ENCODE measurements at places on chromosomes 4 and X.

DNA sequence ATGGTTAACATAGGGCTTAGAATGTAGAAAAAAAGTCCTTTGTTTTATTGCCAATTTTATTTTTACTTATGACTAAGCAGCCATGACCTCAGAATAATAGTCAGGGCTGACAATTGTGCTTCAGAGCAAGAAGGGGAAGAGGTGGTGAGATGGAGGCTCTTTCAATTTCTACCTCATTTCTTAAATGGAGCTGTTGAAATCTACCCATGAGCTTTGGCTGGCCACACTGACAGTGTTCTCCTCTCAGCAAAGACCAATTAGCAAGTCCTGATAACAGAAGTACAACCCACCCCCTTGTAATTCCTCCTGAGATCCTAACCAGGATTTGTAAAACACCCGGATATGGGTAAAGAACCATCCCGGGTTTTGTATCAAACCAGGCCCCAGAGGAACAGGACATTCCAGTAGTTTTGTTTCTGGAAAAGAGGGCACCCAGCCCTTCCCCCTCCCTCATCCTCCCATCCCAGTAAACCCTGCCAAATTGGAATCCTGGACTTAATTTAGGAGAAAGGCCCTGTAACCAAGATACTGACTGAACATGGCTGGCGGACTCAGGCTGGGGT, at the start of gene HEPH:
TSS of gene HEPH (plus strand) at position 399 of the 563 bp plus-strand sequence. CDS start 6,324 bp downstream, outside the sequence.
- H3K4me1 ChIP-seq, result 0 out of 2 replicates have a peak, but pooled peaks cover 8% of the 10 kb centered on the region
- no peaks in the 10 kb centered on the region for H3K36me3 ChIP-seq
- H3K4me3 ChIP-seq, result peak within 1 kb of the TSS; percentile 42
- DNase-seq, result no peak
- peak within 1 kb of the TSS; percentile 89 for H3K27ac ChIP-seq

- no peaks in the 10 kb centered on the region for H3K4me1 ChIP-seq
- H3K4me3 ChIP-seq, result no peak overlapping the region
- DNase-seq, result no peak
- H3K27me3 ChIP-seq, result no peaks in the 10 kb centered on the region
- no peaks in the 10 kb centered on the region for H3K36me3 ChIP-seq
Measured at GRCh38 chrX:136030303-136031191, 45.3 kb downstream of the SLC9A6 start.

- H3K27ac ChIP-seq, result no peak overlapping the region
- no peaks in the 10 kb centered on the region for H3K4me1 ChIP-seq
- no peak overlapping the region for H3K4me3 ChIP-seq
- DNase-seq, result no peak
- H3K27me3 ChIP-seq, result no peaks in the 10 kb centered on the region
Measured at GRCh38 chr4:5969777-5970176, 48.5 kb downstream of the C4orf50 start.

DNA sequence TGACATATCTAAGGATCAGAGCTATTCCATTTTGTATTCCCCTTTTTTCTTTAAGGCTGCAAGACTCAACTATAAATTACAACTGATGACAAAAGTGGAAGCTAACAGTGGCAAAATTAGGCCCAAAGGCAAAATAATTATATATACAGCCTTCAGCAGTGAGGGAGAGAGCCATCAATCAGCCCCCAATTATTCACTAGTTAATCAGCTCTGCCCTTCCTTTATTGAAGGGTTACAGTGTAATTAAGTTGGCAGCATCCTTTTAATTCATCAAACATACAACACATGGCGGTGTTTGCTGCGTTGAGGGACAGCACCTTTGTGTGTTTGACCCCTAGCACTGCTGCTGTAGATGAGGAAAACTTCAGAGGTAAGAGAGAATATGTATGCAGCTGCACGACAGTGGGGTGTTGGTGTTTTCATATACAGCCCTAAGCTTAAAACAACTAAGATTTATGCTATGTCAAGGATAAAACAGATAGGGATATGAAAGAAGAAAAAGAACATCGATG, 973.9 kb upstream of the POU3F4 start:
- H3K36me3 ChIP-seq, result no peaks in the 10 kb centered on the region
- no peaks in the 10 kb centered on the region for H3K4me1 ChIP-seq
- no peaks in the 10 kb centered on the region for H3K27me3 ChIP-seq
- H3K4me3 ChIP-seq, result no peak overlapping the region
- DNase-seq, result no peak

GRCh38 chrX:138859421-138859820, 147.9 kb upstream of the FGF13 start:
- no peak overlapping the region for H3K4me3 ChIP-seq
- no peak for DNase-seq
- H3K36me3 ChIP-seq, result no peaks in the 10 kb centered on the region
- no peak overlapping the region for H3K27ac ChIP-seq

- H3K27ac ChIP-seq, result no peak overlapping the region
- no peak for DNase-seq
- H3K27me3 ChIP-seq, result no peaks in the 10 kb centered on the region
- no peaks in the 10 kb centered on the region for H3K36me3 ChIP-seq
Measured at GRCh38 chrX:5916945-5917344, 311.7 kb downstream of the NLGN4X start.

DNA sequence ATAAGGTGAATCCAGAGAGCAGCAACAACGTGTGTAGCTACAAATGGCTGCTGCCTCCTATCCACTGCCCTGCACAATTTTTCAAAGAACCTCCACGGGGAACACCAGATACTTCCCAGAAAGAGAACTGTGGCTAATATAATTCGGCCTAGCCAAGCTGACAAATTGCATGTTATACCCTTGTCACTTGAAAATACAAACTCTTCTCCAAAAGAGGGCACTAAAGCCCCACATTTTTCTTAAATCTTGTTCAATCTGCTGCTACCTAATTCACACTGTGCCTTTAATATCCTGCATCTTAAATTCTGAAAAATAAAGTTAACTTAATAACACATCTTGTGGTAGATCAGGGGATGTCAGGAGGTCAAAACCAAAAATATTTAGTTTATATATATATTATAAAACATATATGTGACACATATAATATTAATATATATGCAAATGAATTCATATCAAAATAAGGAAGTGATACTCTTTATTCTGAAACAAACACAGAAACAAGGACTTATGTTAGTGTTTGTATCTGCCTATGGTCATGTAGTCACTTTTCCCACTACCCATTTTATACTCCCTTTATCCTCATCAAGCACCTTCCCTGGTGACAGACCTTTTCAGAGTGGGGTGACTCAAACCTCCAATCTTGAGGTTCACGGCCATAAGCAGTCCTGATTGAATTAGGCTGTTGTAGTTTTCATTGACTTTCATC, 24.1 kb downstream of the CT45A1 start:
- no peak for DNase-seq
- H3K4me3 ChIP-seq, result no peak overlapping the region
- H3K27ac ChIP-seq, result no peak overlapping the region
- no peaks in the 10 kb centered on the region for H3K4me1 ChIP-seq

DNA sequence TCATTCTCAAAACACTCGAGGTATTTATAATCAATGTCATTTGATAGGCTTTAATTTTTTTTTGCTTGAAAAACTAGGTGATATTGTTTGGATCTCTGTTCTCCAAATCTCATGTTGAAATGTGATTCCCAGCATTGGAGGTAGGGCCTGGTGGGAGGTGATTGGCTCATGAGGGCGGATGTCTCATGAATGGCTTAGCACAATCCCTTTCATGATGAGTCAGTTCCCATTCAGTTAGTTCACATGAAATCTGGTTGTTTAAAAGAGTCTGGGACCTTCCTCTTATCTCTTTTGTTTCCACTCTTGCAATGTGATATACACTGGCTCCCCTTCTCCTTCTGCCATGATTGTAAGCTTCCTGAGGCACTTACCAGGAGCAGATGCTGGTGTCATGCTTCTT, 638.7 kb downstream of the DMD start:
- H3K27me3 ChIP-seq, result no peaks in the 10 kb centered on the region
- no peak overlapping the region for H3K27ac ChIP-seq
- H3K4me1 ChIP-seq, result peaks cover 38% of the 10 kb centered on the region
- no peak overlapping the region for H3K4me3 ChIP-seq

DNA sequence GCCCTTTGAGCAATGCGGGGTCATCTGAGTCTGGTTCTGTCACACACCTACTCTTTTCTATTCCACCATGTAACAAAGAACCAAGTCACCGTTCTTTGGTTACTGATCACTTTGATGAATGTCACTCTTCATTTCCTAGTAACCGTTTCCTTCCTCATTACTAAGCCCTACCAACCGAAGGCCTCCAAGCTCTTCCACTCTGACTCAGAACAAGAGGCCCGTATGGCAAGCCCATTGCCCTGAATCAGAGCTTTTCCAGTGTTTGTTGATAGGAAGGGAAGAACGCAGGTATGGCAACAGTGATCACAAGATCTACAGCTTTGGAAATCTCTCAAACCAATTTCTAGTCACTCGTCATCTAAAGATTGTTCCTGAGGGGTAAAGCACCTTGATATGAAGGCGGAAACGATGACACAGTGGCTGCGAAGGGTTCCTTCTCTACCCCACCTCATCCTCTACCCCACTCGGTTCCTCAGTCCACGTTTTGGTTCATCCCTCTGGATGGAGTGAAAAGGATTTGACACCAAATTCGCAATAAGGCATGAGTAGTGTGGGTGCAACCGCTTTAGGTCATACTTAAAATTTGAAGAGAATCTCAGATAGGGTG, 28.0 kb upstream of the CD40LG start:
- no peaks in the 10 kb centered on the region for H3K36me3 ChIP-seq
- no peak for DNase-seq
- no peaks in the 10 kb centered on the region for H3K27me3 ChIP-seq
- H3K27ac ChIP-seq, result no peak overlapping the region
- no peaks in the 10 kb centered on the region for H3K4me1 ChIP-seq
- H3K4me3 ChIP-seq, result no peak overlapping the region

- DNase-seq, result no peak
- no peaks in the 10 kb centered on the region for H3K27me3 ChIP-seq
- H3K36me3 ChIP-seq, result no peaks in the 10 kb centered on the region
- no peaks in the 10 kb centered on the region for H3K4me1 ChIP-seq
Measured at GRCh38 chr4:176726803-176727202, 65.9 kb downstream of the VEGFC start.

DNA sequence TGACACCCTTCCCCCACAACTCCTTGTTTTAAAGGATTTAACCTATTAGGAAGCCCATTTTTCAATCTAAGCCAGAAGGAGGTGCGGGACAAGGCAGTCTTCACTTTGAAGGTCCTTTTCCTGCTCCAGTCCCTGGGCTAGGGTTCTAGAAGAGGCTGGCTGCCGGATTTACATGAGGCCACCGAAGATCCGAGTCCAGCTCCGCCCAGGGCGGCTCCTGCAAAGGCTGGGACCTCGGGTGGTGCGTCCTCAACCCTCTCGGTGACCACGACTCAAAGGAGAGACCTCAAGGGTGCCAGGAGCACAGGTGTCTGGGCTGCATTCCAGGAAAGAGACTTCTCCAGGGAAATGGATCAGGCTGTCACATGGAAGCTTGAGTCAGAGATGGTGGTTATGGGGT, 471.6 kb downstream of the PCDH19 start:
- no peak overlapping the region for H3K27ac ChIP-seq
- H3K4me1 ChIP-seq, result no peaks in the 10 kb centered on the region
- H3K4me3 ChIP-seq, result no peak overlapping the region
- H3K27me3 ChIP-seq, result no peaks in the 10 kb centered on the region
- no peaks in the 10 kb centered on the region for H3K36me3 ChIP-seq

DNA sequence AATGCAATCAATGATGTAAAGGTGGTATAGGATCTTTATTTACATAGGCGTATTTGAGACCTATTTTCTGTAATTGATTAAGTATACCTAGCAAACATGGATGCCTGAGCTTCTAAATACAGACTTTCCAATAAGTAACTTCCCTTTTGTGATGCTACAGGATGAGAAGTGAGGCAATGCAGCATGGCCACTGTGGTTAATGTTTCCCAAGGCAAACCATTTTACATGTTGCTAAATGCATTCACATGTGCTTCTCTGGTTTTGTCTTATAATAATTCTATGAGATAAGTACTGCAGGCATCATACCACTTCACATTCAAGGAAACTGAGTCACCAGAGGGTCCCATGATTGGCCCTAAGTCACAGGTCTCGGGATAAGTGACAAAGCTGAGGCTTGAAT, 35.7 kb upstream of the NKX3-2 start:
- peak overlapping the region; percentile 39 for H3K27ac ChIP-seq
- no peak for DNase-seq
- H3K4me1 ChIP-seq, result peaks cover 8% of the 10 kb centered on the region
- no peak overlapping the region for H3K4me3 ChIP-seq

All from Caco-2 (cell line).